Fibroblast of upper back skin (primary cell): ENCODE measurements at places on chromosomes 7 and 10.

- DNase-seq = no peak
Measured at GRCh38 chr10:127999297-128000129, 92.6 kb downstream of the PTPRE start.

DNA sequence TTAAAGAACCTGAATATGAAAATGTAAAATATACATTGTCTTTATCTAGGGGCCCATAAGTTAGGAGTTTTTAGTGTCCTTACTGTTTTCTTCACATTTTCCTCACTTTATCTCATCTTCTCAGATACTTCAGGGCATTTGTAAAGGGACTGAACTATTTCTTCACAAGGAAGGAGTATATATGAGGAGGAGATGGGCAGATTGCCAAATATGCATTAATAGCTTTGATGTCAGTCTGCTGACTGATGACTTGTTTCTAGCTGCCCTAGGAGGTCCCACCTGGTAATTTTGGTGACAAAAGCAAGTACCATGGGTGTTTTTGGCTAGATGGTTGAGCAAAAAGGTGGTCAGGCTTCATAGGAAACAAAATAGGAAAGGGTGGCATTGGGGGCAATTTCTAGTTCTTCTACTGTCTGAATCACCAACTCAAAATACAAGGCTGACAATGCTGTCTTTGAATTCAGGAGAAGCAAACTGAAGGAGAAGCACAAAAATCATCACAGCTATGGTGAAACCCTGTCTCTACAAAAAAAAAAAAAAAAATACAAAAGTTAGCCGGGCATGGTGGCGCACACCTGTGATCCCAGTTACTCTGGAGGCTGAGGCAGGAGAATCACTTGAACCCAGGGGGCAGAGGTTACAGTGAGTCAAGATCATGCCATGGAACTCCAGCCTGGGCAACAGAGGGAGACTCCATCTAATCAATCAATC lies 10.4 kb upstream of the STRIP2 start:
- peak; percentile 29 for DNase-seq

- no peak for DNase-seq
Measured at GRCh38 chr7:48441848-48442492, 270.7 kb downstream of the ABCA13 start.

- DNase-seq = peak; percentile 31
Measured at GRCh38 chr10:97861097-97861750, 11.6 kb downstream of the GOLGA7B start.

GRCh38 chr10:45627412-45628048 lies 45.0 kb downstream of the ZFAND4 start:
- DNase-seq = no peak

GRCh38 chr10:86690657-86691084 lies 22.4 kb downstream of the LDB3 start:
- DNase-seq = no peak

DNA sequence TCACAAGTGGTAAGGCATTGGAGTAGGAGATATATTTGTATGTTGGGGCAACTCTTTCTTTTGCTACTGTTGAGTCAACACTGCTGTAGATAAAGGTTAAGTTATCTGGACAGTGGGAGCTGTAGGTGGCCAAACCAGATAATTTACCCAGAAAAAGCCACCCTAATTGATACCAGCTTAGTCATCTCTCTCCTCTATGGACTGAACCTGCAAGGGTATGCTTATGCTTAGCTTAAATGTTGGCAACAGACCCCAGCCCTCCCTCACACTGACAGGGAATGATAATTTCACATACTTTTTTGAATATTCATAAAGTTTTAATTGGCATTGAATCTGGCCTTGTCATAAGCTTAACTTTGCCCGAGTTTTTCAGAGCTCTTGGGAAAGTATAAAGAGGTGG lies 66.3 kb downstream of the CREB5 start:
- DNase-seq = peak; percentile 23

DNA sequence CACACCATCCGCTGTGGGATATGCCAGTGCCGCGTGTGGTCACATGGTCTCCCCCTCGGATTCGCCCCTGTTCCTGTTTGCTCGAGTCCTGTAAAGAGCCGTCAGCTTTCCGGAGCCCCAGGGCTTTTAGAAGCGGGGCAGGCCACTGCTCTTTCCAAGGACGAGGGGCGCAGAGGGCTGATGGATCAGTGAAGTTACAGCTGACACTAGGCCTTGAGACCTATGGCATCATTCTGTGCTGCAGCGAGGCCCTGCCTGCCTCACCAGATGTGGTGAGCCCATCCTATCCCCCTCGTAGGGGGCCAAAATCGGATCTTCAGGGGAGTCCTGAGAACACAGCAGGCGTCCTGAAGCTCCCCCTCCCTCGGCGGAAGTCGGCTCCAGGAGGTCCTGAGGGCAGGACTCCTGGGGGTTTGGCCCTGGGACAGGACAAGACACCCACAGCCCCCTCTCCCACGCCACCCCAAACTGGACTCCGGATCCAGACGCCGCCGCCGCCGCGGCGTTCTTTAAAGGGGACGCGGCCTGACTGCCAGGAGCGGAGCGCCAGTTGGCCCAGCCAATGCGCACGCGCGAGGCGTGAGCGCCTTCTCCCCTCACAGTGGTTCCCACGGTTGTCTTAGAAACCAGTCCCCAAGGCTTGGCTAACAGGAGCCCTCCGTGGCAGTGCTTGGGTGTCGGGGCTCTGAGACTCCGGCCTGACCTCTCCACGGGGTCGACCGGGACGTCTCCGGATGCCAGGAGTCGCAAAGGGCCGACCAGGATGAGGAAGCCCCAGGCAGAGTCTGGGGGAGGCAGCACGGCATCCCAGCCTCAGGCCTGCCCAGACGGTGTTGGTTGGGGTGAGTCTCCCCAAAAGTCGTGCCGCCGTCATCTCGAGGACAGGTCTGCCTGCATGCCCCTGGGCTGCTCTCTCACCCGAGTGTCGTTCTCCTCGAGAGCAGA lies 371.7 kb downstream of the ZNF716 start:
- DNase-seq = no peak

DNA sequence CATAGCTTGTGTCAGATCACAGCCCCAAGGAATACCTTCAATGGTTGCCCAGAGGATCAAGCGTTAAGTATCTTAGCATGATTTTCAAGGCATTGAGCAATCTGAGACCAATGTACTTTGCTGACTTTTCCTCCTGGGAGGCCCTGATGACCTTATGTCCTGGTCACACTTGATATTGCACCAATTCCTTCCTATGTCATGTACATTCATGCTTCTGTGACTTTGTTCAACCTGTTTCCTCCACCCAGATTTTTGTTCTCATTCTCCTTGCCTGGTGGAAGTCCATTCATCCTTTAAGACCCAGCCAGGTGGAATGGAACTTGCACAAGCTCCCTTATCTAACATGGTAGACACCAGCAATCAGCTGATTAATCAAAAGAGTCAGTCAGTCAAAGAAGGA lies 160.8 kb downstream of the PFKFB3 start:
- no peak for DNase-seq

GRCh38 chr10:48529331-48529730 lies 75.5 kb downstream of the ARHGAP22 start:
- DNase-seq = no peak

DNA sequence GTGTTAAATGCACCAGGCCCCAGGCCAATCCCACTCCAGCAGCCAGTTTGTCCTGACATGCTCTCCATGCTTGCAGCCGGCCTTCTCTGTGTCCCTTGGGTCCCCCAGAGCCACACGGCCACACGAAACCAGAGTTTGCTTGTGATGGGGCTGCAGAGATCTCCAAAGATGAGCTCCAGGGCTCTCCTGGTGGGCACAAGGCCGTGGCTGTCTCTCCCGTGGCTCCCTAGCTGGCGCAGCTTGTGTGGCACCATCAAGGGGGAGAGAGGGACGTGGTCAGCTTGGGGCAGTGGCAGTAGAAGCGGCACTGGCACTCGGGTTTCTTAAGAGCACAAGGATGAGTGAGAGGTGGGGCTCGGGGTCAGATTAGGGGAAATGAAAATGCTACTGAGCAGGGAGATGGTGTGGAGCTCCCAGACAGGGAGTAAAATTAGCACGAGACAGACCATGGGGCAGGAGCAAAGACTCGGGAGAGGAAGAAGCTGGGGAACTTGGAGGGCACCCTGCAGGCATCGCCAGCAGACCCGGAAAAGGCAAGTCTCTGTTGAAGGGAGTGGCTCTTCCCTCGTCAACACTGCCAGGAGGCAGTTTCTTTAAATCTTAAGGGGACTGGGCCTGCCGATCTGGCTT lies 572.5 kb upstream of the FOXK1 start:
- no peak for DNase-seq

DNA sequence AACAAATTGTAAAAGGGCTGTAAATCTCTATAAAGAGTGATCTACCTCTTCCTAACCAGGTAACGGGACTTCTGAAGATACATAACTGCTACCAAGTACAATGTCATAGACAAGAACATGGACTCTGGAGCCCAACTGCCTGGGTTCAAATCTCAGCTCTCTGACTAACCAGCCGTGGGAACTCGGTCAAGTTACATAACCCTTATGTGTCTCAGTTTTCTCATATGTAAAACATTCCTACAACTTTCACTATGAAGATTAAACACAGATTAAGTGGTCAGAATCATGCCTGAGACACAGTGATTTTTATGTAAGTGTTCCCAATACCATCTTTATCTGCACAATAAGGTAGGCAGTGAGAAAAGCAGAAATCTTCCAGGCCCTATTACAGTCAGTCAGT lies 52.6 kb downstream of the ITGB1 start:
- no peak for DNase-seq

DNA sequence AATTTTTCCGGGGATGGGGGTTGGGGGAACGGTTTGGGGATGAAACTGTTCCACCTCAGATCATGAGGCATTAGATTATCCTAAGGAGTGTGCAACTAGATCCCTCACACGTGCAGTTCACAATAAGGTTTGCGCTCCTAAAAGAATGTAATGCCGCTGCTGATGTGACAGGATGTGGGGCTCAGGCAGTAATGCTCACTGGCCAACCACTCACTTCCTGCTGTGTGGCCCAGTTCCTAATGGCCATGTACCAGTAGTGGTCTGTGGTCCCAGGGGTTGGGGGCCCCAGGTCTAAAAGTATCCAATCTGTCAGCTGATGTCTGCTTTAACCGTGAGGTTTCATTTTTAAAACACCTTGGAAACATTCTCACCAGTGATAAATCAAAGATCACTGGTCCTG lies 2.2 kb downstream of the STN1 start:
- DNase-seq = no peak

- DNase-seq = peak; percentile 5
Measured at GRCh38 chr10:43048301-43049051, 28.4 kb upstream of the RET start.

GRCh38 chr10:1523221-1523620 lies 214.1 kb downstream of the ADARB2 start:
- DNase-seq = no peak

DNA sequence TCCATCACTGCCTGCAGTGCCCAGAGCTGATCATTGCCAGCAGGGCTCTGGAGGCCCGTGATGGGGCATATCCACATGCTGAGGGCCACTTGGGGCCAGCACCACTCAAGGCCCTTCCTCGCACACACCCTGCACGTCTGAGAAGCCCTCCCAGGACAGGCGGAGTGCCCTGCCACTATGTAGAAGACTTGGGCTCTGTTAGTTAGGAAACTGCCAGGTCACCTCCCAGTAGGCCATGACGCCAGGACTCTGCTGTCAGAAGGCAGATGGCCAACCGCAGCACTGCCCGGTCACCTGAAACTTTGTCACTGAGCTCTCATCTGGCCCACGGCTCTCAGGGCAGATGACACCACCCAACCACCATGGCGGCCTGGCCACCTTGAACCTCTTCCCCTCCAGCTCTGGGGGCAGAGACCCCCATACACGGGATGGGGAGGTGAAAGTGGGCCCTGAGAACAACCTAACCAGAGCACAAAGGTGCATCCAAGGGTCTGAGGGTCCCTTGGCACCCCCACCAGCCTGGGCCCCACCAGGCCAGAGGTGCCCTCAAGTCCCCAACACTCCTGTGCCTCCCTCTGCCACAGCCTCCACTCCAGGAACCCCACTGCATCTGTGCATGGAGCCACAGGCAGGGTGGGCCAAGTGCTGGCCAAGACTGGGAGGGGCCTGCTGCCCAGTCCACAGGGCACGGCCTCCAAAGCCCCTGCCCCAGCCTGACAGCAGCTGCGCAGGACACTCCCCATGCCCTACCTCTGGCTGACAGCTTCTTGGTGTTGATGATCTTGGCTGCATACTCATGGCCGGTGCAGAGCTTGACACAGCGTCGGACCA lies 41.8 kb downstream of the CAMK2B start:
- no peak for DNase-seq

GRCh38 chr7:42878303-42878702 lies 33.6 kb downstream of the C7orf25 start:
- DNase-seq = no peak

DNA sequence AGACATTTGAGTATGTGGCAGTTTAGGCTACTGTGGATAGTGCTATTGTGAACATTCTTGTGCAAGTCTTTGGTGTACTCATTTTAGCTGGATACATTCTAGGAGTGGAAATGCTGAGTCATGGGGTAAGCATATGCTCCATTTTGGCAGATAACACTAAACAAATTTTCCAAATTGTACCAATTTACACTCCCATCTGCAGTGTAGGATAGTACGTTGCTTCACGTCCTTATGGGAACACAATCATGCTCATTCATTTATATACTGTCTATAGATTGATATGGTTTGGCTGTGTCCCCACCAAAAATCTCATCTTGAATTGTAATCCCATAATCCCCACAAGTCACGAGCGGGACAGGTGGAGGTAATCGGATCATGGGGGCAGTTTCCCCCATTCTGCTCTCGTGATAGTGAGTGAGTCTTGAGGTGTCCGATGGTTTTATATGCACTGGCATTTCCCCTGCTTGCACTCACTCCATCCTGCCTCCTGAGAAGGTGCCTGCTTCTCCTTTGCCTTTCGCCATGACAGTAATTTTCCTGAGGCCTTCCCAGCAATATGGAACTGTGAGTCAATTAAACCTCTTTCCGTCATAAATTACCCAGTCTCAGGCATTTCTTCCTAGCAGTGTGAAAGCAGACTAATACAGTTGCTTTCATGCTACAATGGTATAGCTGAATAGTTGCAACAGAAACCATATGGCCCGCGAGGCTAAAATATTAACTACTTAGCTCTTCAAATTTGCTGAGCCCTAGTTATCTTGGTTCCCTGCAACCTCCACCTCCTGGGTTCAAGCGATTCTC lies 25.6 kb downstream of the RNF216 start:
- peak; percentile 81 for DNase-seq

DNA sequence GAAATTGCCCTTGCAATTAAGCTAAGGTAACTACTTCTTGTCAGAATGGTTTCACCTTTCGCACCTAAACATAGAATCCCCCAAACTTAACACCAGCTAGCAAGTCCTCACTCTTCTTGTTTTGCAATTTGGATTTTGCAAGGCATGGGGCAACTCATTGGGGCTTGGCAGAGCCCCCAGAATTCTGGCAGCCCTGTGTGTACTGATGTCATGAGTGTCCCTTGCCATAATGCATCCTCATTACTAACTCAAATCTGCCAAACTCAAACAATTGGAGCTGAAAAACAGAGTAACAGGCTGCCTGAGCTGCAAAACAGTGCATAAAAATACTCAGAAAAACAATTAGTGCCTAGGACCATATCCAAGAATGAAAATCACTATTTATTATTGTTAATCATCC lies 7.9 kb upstream of the XPNPEP1 start:
- no peak for DNase-seq

DNA sequence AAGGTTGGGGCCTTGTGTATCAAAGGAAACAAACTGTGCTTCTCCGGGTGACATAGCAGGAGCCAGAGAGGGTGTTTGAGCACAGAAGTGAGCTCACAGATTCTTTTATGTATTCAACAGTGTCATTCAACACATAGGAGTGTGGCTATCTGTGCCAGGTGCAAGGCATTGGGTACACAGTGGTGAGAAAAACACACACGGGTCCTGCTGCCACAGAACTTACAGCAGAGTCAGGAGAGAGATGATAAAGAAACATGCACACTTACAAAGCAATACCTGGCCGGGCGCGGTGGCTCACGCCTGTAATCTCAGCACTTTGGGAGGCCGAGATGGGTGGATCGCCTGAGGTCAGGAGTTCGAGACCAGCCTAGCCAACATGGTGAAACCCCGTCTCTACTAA lies 16.3 kb upstream of the ECHDC3 start:
- no peak for DNase-seq
